ENCODE measurements at places on chromosomes 5 and 9.

- DNase-seq: no peak
Observed at GRCh38 chr9:75626860-75627259, 263.6 kb upstream of the PCSK5 start.

GRCh38 chr9:88274078-88274477 is 114.2 kb upstream of the SPIN1 start:
- no peak for DNase-seq

GRCh38 chr5:135439231-135440205 is 7.6 kb downstream of the DCANP1 start:
- DNase-seq: peak; percentile 1

- no peak for DNase-seq
Observed at GRCh38 chr5:118902656-118903438, 85.5 kb downstream of the DTWD2 start.

DNA sequence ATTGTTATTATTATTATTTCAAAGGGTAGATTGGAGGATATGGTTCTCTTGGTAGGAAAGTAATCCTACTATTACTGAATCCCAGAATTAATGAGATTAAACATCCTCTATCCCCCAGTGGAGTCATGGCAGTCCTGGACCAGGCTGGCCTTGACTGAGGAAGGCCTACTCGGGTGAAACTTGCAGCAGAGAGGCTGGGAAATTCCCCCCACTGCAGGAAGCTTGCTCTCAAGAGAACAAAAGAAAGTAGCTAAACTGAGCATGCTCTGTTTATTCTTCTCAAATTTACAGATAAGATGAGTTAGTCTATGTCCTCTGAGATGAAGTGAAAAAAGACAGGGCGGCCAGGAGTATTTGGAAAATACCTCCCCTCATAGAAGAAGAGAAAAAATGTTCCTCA is 233.9 kb upstream of the RPS23 start:
- no peak for DNase-seq

- DNase-seq: peak; percentile 95
Observed at GRCh38 chr5:68287976-68288706, 72.6 kb downstream of the PIK3R1 start.

DNA sequence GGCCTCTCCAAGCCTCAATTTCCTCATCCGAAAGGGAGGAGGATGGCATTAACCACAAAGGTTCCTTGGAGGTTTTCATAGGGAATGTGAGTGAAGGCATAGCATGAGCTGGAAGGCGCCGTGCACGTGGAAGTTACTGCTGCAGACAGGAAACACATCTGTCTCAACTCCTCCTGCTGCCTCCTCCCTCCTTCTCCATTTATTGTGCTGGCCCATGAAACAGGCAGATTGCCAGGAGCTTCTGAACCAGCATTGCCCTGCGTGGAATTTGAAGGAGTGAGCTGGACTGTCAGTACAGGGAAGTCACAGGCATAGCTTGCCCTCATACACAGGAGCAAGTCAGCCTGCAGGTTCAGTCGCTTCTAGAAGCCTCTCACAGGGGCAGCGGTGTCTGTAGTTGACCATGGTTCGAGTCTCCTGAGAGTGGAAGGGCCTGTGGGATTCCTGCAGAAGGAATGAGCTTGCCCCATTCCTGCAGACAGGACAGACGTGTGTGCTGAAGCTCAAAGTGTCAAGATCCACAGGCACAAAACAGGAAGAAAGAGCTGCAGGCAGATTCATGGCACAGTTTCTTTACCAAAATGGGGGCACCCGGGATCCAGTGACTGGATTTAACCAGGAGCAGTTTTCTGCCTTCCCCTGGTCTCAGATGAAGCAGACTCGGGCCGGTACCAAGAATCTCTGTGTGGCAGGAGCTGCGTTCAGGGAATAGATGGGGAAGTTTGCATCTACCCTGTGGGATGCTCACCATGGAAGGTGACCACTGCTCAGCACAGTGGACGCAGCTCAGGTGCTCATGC is 48.7 kb upstream of the CTSL start:
- DNase-seq: no peak

DNA sequence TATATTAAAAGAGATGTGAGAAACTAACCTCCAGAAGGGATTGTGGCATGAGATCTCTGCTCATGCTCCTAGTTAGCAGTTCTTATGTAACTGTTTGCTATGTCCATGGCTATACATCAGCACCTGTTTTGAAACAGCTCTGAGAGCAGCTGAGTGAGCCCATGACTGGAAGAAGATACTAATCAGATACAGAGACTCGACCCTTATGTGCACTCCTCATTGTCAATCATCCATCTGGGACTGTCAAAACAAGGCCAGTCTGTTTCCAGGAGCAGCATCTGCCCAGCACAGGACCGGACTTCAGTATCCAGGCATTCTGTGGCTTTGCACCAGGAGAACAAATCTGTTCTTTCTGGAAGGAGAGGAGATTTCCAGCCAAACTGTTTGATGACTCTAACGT is 77.7 kb downstream of the EFNA5 start:
- DNase-seq: no peak

DNA sequence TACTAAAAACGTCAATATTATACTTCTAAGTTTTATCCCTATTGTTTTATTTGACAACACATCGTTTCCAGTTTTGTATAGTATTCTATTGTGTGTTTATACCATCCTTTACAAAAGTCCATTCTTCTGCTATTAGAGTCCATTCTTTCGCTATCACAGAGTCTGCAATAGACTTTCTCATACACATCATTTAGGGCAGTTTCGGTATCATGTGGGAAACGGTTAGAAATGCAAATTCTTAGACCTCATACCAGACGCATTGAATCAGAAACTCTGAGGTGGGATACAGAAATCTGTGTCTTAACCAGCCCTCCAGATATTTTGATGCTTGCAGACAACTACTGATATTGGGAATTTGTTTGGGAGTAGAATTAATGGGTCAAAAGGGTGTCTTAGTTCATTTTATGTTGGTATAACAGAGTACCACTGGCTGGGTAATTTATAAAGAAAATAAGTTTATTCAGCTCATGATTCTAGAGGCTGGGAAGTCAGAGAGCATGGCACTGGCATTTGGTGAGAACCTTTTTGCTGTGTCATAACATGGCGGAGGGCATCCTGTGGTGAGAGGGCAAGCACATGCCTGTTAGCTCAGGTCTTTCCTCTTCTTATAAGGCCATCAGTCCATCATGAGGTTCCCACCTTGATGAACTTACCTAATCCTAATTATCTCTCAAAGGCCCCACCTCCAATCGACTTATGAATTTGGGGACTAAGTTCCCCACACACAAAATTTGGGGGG is 21.1 kb downstream of the CARTPT start:
- no peak for DNase-seq

GRCh38 chr9:4297151-4297785 is 2.6 kb downstream of the GLIS3 start:
- DNase-seq: peak; percentile 63

DNA sequence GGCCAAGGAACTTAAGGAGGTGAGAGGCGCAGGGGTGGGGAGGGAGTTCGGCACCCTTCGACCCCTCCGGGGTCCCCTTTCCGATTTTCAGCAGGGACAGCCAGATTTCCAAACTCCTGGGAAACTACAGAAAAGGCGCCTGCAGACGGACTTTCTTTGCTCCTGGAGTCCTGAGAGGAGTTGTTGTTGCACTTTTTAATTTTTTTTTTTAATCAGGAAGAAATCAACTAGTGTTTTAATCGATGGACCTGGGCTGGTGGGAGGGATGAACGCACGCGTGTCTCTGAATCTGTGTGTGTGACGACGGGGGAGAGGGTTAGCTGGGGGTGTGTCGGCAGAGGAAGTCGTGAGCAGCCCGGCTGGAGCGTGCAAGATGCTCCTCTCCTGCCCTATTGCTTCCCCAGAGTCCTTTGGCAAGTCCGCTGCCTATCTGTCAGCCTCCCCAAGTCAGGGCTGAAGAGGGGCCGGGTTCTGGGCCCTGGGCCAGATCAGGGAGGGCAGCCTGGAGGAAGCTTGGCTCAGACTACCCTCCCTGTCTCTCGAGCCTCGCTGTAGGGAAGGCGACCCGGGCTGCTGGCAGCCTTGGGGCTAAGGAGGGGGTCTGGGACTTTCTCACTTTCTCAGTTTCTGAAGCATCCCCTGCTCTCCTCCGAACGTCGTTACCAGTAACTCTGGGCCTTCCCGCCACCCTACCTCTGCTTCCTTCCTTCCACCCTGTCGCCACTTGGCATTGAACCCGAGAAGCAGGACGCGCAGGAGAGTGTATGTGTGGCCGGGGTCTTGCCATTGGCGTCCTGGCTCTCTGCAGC is 731 bp downstream of the PRR16 start:
- DNase-seq: peak; percentile 48

- no peak for DNase-seq
Observed at GRCh38 chr9:128061275-128061960, 5.7 kb downstream of the NAIF1 start.

- DNase-seq: no peak
Observed at GRCh38 chr5:154300207-154300883, 109.8 kb downstream of the GALNT10 start.

GRCh38 chr5:141715346-141715905 is 33.4 kb upstream of the ARAP3 start:
- DNase-seq: no peak

DNA sequence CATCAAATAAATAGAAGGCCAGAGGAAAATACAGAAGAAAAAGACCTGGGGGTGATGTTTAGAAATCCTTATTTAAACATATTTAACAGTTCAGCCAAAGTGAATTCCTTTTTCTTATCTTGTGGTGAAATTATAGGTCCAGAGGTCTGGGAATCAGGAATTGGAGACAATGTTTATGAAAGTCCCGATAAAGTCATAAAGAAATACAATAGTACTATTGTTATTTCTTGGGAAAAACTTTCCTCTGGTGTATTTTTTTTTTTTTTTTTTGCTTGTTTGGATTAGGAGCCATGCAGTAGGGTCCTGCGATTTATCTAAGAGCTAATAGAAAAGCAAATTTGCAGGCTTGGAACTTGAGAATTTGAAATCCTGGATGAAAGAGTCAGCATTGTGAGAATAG is 426 bp downstream of the C7 start:
- DNase-seq: no peak

DNA sequence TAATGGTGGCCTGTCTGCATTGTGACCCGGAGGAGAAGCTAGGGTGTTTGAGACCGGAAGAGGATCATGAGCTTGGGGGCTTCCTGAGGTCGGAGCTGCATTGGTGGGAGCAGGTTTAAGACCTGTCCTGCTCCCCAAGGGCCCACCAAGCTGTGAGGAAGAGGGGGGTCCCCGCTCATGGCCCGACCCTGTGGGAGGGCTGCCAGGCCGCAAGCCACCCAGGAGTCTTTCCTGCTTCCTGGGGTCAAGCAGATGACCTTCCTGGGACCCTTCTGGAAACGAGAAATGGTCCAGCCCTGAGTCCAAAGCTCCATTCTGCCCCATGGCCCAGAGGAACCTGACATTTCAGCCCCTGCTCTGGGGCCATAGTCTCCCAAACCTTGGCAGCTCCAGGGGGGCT is 61.5 kb upstream of the RNU6ATAC start:
- DNase-seq: no peak

DNA sequence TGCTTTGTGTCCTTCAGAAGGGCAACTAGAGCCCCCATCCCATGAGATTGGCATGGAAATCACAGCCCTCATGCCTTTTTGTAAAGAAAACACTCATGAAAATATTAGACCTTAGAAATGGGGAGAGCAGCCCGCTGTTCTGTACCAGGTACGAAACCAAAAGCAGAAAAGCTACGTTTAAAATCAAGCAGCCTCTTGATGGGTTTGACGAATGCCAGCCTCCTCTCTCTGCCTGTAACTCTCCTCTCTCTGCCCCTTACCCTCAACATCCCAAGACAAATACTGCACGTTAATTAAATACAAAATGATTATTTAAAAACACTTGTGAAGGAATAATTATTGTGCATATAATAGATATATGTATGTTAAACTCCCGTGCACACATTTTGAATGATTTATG is 331.7 kb upstream of the PANK3 start:
- no peak for DNase-seq

DNA sequence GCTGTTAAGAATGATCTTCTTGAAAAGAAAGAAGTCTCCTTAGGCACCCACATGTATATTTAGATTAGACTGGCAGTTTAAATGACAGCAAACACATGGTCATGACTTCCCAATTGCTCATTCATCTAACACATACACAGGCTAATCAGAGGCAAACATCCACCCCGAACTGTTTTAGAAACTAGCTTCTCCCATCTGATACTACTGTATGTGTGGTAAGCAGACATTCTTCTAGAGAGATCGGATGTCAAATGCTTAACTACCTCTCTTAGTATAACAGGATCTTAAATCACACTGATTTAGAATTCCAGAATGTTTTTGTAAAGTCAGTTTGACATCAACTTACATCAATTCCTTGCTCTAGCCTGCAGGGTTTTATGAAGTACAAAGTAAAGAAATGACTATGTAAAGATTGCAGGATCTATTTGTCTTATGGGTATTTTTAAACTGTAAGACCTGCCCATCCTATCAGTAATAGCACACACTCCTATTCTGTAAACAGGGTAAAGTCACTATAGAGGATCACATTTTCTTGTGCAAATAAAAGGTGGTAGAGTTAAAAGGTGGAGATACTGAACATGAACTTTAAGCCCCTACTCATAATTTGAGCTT is 239.7 kb downstream of the MLLT3 start:
- DNase-seq: peak; percentile 10

GRCh38 chr5:133644000-133644865 is 31.9 kb upstream of the FSTL4 start:
- DNase-seq: no peak

GRCh38 chr5:111415053-111415452 is 97.3 kb downstream of the STARD4 start:
- DNase-seq: no peak

GRCh38 chr9:114720086-114720676 is 38.2 kb upstream of the TEX48 start:
- DNase-seq: no peak

GRCh38 chr9:129932303-129933151 is 97.3 kb downstream of the USP20 start:
- no peak for DNase-seq

- DNase-seq: no peak
Observed at GRCh38 chr9:90432951-90433350, 209.7 kb downstream of the DIRAS2 start.

DNA sequence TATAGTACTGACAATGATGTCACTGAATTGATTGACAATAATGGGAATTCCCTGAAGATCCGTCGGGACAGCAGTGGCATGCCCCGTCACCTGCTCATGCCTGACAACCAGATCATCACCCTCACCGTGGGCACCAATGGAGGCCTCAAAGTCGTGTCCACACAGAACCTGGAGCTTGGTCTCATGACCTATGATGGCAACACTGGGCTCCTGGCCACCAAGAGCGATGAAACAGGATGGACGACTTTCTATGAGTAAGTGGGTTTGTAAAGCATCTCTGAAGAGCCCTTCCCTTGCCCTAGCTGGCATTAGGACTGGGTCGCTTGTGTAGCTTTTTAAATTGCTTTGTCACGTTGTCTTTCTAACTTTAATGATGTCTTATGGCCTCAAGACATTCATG is 72.7 kb upstream of the WWC1 start:
- DNase-seq: no peak

- no peak for DNase-seq
Observed at GRCh38 chr9:116476002-116476401, 211.1 kb upstream of the TRIM32 start.

DNA sequence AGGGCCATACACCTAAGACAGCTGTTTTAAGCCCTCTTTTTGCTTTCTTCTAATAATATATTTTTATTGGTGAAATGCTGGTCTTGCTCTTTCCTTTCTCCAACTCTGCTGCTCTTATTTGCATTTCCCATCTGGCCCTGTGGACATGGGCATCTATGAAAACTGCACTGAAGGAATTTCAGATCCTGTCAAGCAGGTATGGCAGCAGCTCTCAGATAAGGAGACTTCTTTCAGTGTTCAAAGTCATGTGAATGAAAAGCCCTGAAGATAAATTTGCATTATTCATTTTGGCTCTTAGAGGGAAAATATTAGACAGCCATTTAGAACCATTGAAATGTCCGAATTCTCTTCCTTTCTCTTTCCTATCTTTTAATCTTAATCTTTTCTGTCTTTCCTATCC is 668.0 kb upstream of the RIOK2 start:
- DNase-seq: no peak
